ENCODE measurements at places on chromosomes 16 and 17.

DNA sequence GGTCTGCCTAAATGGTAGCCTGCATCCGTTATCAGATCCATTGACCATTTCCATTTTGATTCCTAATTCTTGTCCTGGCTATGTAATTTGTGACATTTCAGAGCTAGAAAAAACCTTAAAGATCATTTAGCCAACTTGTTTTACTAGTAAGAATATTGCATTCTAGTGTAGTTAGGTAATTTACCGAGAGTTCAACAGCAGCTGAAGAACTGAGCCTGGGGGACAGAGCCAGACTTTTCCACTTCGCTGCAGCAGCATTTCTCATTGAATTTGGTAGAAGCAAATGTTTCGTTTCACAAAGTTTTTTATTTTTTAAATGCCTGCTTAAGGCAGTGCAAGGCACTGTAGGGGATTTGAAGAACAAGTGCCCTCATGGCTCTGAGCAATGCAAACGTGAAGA is 59.2 kb upstream of the MARCHF10 start:
- no peak for DNase-seq

DNA sequence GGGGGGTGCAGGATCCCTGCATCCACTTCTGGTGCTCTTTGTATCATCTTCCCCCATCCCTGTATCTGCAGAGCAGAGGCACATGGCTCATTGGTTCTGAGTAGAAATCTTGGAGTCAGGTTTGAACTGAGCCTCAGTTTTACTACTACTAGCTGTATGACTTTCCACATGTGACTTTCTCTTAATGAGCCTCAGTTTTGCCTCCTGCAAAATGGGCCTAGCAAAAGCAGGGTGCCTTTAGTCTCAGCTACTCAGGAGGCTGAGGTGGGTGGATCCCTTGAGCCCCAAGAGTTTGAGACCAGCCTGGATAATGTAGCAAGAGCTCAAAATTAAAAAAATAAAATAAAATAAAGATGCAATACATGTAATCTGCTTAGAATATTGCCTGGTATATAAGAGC is 81.4 kb downstream of the SDR42E1 start:
- DNase-seq = no peak

GRCh38 chr16:75234856-75235696 is 16.3 kb downstream of the CTRB1 start:
- DNase-seq = no peak

DNA sequence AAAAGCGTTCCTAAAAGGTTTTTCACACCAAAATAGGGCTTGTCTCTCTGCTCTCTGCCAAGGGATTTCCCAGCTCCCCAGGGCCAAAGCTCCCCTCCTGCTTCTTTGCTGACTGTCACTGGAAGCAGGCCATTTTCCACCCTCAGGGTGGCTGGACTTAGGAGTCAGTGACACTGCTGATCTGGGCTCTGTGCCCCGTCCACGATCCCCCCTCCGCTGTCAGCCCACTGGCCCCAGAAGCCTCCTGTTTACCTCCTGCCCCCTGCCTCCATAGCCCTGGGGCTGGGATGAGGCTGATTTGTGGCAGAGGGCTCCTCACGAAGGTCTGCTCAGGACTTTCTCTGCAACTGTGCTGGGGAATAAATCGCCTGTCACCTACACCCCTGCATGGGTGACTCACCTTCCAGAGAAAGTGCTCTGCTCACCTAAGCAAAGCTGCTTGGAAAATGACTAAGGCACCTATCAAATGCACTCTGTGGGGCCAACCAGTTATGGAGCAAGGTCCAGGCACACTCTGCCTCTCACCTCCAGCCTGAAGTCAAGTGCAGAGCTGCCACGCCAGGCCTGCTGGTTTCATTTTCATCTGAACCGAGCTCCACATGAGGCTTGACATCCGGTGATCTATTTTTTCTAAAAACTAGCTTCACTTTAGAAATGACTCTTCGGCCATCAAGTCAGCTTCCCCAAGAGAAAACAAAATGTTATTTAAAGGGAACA is 4.9 kb downstream of the MAP3K14 start:
- peak; percentile 90 for DNase-seq

GRCh38 chr17:75628425-75628824 is 4.8 kb upstream of the SMIM5 start:
- no peak for DNase-seq

DNA sequence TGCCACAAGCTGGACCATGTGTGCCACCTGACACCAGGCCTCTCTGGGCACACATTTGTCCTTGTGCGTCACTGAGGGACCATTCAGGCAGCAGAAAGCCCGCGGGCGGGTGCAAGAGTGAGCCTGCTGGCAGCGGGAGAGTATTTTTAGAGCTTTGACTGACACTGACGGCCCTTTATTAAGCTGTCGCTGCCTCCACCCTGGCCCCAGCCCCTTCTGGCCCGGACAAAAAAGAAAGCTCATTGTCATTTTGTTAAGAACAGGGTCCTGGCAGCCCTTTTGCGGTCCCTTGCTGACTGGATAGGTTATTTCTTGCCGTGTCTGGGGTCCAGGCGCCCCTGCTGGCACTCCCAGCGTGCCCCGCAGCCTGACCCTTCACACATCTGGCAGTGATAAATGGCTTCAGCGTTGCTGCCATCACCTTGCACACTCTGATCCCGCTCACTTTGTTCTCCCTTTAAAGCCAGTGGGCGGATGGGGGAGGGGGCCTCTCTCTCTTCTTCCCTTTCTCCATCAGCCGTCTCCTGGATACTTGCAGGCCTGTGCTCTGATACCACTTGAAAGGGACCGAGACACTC is 78.4 kb upstream of the NKD1 start:
- no peak for DNase-seq
